Stimulated activated CD8-positive, alpha-beta memory T cell treated with anti-CD3 and anti-CD28 coated beads, Interleukin-7, amount 100 ng/mL, for 48 hours (primary cell): ENCODE measurements at places on chromosomes 11 and 22.

DNA sequence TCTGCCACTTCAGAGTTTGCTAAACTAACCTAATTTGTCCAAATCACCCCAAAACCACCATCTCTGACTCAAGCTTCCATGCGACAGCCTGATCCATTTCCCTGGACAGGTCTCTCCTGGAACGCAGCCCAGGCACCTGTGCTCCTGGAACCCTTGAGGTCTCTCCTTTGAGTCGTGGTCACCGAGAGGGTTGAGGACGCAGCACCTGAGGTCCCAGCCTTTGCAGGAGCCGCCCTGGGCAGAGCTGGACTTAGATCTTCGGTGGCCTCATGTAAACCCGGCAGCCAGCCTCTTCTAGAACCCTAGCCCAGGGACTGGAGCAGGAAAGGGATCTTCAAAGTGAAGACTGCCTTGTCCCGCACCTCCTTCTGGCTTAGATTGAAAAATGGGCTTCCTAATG, 37.6 kb downstream of the ASRGL1 start:
- DNase-seq: no peak

GRCh38 chr11:73160005-73160760, 18.1 kb upstream of the FCHSD2 start:
- DNase-seq: no peak

DNA sequence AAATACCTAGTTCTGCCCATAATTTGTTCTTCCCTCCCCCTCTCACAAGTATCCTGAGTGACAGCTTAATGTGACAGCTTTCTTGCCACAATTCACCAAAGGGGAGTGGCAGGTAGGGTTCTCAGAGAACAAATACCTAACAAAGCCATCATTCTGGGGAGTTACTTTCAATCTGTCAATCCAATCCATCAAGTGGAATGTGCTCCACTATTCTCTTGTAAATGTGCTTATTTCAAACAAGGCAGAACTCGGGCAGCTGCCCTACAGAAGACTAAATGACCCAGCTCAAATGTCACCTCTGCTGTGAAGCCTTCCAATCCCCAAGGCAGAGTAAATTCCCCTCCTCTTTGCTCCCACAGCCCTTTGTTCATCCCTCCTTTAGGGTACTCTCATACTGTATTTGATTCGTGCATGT, 27.8 kb downstream of the LGR4 start:
- DNase-seq: no peak

- no peak for DNase-seq
Observed at GRCh38 chr22:26949193-26949592, 291.8 kb downstream of the MIAT start.

- DNase-seq: no peak
Observed at GRCh38 chr22:44707752-44708151, 5.7 kb downstream of the PRR5 start.

- DNase-seq: peak; percentile 32
Observed at GRCh38 chr11:33829430-33830141, 55.3 kb upstream of the FBXO3 start.

DNA sequence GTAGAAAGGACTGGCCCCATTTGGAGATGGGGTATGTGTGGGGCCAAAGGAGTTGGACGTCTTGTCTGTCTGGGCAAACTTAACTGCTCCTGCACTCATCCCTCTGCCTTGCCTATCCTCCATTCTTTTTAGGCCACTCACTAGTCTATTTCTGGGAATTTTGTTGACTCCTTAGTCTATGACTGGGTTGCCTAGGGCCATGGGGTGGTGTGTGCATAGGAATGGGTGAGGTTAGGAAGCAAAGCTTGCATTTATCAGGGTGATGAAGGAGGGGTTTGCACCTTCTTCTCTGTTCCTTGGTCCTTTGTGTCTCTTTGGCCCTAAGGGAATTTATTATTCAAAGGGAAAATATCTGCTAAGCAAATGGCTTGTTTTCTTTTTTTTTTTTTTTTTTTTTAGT, 80.9 kb upstream of the OR9Q1 start:
- DNase-seq: no peak

GRCh38 chr11:120800206-120800605, 223.7 kb upstream of the TBCEL start:
- no peak for DNase-seq

DNA sequence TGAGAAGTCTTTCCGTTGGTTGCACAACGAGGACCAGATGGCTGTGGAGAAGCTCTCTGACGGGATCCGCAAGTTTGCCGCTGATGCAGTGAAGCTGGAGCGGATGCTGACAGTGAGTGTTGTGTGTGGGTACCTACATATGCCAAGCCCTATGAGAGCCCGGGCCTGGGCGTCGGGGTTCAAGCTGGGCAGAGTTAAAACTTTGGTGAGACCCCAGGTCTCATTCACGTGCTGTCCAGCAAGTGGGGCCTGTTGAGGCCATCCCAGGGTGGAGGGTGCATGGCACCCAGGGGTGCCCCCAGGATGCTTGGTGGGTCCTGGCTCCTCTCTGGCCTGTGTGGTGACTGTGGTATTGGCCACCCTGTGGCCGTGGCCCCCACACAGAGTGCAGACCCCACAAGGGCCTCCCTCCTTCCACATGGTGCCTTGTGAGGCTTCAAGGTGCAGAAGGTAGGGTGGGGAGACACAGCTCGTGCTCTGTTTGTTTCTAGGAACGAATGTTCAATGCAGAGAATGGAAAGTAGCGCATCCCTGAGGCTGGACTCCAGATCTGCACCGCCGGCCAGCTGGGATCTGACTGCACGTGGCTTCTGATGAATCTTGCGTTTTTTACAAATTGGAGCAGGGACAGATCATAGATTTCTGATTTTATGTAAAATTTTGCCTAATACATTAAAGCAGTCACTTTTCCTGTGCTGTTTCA, 12.8 kb downstream of the GATD1 start:
- DNase-seq: no peak

DNA sequence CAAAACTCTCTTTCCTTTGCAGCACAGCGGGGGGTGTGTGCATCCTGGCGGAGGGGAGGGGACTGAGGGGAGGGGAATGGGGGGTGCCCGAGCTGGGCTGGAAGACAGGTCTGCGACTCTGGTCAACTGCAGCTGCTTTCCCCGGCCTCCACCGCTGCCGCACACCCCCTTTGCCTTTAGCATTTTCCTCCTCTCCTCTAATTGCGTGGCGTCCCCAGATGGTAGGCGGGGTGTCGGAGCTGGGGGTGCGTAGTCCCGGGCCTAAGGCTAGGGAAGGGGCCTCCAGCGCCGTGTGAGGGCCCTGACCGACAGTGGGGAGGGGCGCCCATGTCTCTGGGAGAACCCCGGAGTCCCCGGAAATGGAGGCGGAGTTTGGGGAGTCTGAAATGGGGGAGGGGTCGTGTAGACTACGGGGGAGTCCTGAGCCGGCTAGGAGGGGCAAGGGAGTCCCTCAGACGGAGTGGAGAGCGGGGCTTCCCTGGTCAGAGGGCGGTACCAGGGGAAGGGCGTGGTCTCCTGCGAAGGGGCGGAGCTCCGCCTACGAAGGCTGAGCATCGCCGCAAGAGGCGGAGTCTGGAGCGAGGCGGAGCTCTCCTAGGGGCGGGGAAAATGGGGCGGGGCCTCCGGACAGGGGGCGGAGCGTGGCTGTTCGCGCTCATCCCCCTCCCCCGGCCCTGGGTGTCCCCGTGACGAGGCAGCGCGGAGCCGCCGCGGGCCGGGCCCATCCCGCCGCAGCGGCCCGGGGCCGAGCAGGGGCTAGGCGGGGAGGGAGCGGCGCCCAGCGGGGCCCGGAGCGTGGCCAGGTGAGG, at the start of gene PELI3:
Gene PELI3, plus strand, starts transcription at position 681 of the 809 bp plus-strand sequence. CDS start 1,224 bp downstream, outside the sequence.
- peak; percentile 83 for DNase-seq

DNA sequence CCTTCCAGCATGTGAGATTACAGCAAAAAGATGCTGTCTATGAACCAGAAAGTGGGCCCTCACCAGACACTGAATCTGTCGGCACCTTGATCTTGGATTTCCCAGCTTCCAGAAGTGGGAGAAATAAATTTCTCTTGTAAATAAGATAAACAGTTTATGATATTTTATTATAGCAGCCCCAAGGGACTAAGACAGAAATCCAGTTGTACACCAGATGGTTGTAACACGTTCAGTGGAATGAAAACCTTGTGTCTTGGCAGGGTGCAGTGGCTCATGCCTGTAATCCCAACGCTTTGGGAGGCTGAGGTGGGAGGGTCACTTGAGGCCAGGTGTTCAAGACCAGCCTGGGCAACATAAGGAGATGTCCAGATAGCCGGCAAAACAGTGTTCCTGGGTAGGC, 61.8 kb downstream of the MCHR1 start:
- DNase-seq: no peak

GRCh38 chr11:83574519-83574918, 288.4 kb upstream of the CCDC90B start:
- DNase-seq: no peak

DNA sequence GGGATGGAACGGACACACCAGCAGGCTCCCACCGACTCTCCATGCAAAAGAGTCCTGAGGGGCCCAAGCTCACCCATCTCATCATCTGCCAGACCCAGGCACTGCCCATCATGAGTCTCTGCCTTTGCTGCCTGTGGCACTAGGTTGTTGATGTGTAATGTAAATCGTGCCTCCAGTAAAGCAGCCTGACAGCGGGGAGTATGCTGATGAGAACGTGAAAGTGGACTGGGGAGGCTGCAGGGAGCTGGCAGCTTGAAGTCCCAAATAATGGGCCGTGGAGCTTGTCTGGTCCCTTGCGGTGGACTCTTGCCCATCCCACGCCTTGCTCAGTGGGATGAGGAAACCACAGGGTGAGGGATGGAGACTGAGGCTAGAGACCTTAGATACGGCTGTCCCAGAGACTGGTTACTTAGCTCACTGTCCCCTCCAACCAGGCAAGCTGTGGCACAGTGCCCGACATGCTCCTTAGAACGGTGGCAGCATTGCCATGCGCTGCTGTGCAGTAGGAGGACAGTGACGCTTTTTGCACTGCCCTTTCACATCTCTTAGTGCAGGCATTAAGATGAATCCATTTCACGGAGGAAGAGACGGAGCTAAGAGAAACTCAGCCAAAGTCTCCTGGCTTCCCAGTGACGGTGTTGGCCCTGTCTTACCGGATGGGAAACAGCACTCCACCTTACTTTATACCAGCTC, 39.6 kb upstream of the PLET1 start:
- DNase-seq: no peak

GRCh38 chr11:65591939-65592857, 3.4 kb downstream of the KCNK7 start:
- no peak for DNase-seq

- peak; percentile 90 for DNase-seq
Observed at GRCh38 chr11:117828611-117829368, 4.2 kb upstream of the FXYD2 start.

- no peak for DNase-seq
Observed at GRCh38 chr11:127624306-127624856, 623.8 kb upstream of the KIRREL3 start.

- no peak for DNase-seq
Observed at GRCh38 chr11:44693654-44694119, 33.1 kb upstream of the TSPAN18 start.

GRCh38 chr22:40728731-40729189, 49.5 kb downstream of the MCHR1 start:
- DNase-seq: no peak

DNA sequence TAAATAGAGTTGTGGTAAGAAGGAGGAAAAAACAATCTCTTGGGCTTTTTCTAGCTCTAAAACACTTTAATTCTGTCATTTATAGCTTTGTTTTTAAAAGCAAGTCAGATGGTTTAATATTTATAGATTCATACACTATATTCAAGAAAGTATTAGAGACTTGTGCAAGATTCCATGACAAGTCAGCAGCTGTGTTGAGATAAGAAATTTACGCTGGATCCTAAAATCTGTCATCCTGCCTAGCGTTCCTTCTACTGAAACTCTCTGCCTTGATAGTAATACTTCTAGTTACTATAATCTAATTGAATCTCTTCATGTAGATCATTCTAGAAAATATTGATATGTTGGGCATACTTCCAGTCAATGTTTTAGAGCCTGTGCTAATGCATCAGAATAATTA, 721.8 kb downstream of the CNTN5 start:
- DNase-seq: no peak

- no peak for DNase-seq
Observed at GRCh38 chr11:10376061-10376460, 71.2 kb downstream of the ADM start.
